Glutamatergic neuron (in vitro differentiated cells): ENCODE measurements at places on chromosomes 2 and 18. TPM values are rescaled to one million over a fixed set of nuclear protein-coding genes. Genes with fewer than 3 reads are reported as not detected.
A peak's percentile ranks its signal among the peaks of the same experiment; 100 is the strongest.

DNA sequence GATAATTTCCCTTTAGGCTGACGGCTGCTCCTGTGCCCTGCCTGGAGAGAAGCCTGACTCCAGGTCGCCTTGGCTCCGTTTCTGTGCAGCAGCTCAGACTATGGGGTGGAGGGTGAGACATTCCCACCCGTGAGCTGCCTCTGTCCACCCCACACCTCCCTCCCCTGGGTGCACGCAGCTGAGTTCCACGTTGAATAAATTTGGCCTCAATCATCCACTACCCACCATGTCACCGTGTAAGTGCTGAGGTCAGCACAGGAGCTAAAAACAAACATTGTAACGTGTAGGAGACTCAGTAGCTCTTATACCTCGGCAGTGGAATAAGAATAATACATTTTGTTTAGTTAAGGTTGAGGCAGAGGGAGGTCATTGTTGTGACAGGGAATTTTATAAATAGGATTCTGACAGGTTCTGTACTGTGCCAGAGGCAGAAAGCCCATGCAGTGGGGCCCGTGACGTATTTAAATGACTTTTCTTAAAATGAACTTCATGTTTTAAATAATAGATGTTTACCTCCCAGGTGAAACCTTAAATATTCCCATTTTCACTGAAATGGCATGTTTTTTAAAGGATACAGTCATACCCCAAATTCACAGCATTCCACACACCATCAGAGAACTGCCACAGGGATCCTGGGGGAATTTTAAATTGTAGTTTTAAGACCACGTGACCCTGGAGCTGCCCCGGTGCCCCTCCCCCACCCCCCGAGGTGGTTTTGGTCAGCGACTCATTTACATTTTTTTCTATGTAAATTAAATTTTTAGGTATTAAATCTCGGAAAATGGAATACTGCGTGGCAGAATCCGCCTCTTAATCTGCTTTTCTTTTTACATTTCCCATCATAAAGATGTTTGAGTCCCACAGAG, 50.2 kb downstream of the NFATC1 start:
- peak overlapping the region; percentile 55 for H3K4me3 ChIP-seq
- H3K4me1 ChIP-seq, result peaks cover 25% of the 10 kb centered on the region
- H3K27me3 ChIP-seq, result no peaks in the 10 kb centered on the region
- DNase-seq, result peak; percentile 53

The ACMSD gene
- total RNA-seq, result not detected

The DOK6 gene
- total RNA-seq, result 19.7 TPM

The ALK gene
- 9.6 TPM for total RNA-seq

The FOXD4L1 gene
- total RNA-seq, result 0.44 TPM

DNA sequence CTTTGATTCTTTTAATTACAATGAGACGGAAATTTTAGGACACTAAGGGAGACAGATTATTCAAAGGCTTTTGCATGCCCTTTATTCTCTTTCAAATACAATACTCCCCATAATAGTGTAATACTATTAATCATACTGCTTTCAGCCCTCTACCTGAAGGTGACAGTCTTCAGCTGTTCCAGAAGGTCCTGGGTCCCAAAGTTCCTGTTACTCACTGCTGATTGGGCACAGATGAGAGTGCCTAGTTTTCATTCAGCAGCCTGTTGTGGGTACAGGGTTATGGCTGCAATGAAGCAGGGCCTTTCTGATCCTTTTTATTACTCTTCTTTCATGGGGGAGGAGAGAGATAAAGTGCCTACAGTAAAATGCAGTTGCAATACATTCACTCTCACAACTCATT, 80.2 kb downstream of the NUP35 start:
- H3K4me3 ChIP-seq, result no peak overlapping the region
- no peak overlapping the region for H3K27ac ChIP-seq
- H3K4me1 ChIP-seq, result peaks cover 3% of the 10 kb centered on the region
- peaks cover 3% of the 10 kb centered on the region for H3K36me3 ChIP-seq
- no peak for DNase-seq

DNA sequence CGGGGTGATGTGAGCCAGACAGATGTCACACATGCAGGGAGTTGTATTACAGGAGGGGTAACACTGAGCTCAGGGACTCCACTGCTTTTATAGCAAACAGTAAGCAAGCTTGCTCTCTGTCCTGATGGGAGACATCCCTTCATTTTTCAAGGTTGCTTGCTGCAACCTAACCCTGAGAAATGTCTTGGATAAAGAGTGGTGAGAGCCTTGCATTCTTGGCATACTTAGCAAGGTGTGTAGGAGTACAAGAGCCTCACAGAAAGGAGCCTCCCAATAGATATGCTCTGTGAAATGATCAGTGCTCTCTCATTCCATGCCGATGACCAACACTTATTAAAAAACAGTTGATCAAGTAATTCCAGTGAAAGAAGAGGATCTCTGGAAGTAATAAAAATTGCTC, 8.1 kb downstream of the PFN4 start:
- no peaks in the 10 kb centered on the region for H3K36me3 ChIP-seq
- H3K27ac ChIP-seq, result no peak overlapping the region
- H3K27me3 ChIP-seq, result no peaks in the 10 kb centered on the region
- peaks cover 3% of the 10 kb centered on the region for H3K4me1 ChIP-seq

DNA sequence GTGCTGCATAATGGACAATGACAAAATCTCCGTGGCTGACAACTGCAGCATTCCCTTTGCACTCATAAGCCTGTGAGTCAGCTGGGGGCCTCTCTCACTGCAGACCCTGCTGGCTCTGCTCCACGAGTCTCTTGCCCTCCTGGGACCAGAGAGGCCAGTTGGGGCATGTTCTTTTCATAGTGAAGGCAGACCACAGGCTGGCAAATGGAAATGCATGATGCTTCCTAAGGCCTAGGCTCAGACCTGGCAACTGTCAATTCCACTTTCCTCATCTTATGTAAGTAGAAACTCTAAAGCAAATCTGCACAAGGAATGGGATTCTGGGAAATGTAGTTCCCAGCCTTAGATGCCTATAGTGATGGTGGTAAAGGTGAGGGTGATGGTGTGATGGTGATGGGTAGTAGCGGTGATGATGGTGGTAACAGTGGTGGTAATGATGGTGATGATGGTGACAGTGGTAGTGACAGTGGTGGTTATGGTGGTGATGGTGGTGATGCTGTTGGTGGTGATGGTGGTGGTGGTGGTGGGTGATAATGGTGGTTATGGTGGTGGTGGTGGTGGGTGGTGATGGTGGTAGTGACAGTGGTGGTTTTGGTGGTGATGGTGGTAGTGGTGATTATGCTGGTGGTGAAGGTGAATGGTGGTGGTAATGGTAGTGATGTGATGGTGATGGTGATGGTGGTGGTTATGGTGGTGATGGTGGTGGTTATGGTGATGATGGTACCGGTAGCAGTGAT, 185.8 kb upstream of the ARL4C start:
- no peaks in the 10 kb centered on the region for H3K36me3 ChIP-seq
- H3K4me3 ChIP-seq, result peak overlapping the region; percentile 21
- peak overlapping the region; percentile 16 for H3K27ac ChIP-seq
- H3K27me3 ChIP-seq, result peaks cover 4% of the 10 kb centered on the region
- H3K4me1 ChIP-seq, result peaks cover 27% of the 10 kb centered on the region
- peak; percentile 58 for DNase-seq

The ABCB11 gene
- total RNA-seq, result not detected

The RNF152 gene
- 16.9 TPM for total RNA-seq

GRCh38 chr2:53173091-53173490, 594.5 kb upstream of the CHAC2 start:
- DNase-seq, result no peak
- no peak overlapping the region for H3K4me3 ChIP-seq
- no peaks in the 10 kb centered on the region for H3K36me3 ChIP-seq

DNA sequence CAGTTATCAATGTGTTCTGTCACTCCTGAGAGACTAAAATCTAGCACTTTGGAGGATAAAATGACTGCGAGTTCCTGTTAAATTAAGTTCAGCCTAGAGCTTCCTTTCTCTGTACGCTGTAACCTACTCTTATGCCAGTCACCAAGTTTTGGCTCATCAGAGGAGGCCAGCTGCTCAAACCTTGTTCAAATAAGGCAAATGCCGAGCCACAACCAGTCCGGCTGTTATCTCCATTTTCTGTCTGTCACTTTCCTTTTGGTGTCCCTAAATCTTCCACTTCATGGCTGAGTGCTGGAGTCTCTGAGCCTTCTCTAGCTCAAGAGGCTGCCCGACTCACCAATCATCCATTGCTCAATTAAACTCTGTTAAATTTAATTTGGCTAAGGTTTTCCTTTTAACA, 33.5 kb upstream of the PXDN start:
- no peak overlapping the region for H3K27ac ChIP-seq
- no peaks in the 10 kb centered on the region for H3K36me3 ChIP-seq
- no peak overlapping the region for H3K4me3 ChIP-seq

GRCh38 chr2:133286326-133286922, 281.8 kb downstream of the NCKAP5 start:
- H3K27me3 ChIP-seq, result peaks cover 2% of the 10 kb centered on the region
- no peak overlapping the region for H3K27ac ChIP-seq
- H3K36me3 ChIP-seq, result no peaks in the 10 kb centered on the region
- no peak overlapping the region for H3K4me3 ChIP-seq
- DNase-seq, result no peak

DNA sequence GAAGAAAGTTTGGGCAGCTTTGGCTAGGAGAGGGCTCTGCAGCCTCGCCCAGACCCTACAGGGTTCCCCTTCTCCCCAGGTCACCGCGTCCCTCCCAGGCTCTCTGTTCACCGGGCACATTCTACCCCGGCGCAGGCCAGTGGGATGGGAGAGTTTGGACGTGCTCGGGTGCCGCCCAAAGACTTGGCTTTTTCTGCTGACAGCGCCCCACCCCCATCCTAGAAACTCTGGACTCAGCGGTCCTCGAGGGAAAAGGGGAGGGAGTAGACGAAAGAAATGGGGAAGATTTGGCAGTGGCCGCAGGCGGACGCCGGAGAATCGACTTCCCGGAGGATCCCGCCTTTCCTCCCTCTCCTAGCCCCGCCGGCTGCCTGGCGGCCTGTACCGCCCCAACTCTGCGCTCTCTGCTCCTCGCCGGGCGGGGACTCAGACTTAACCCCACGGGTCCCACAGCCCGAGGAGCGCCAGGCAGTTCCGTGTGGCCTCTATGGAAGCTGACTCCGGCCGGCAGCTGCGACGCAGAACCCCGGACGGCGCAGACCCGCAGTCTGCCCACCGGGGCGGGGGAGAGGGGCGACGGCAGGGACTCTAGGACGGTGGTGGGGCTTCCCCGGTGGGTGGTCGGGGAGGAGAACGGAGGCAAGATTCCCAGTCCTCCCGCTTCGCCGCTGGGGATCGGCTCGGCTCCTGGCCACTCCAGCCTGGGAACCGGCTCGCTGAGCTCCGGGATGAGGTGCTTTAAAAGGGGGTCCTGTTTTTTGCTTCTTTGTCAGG, 863 bp upstream of the SIX2 start:
- DNase-seq, result peak; percentile 52
- no peak overlapping the region for H3K27ac ChIP-seq
- H3K4me1 ChIP-seq, result peaks cover 6% of the 10 kb centered on the region
- H3K36me3 ChIP-seq, result peaks cover 8% of the 10 kb centered on the region
- H3K27me3 ChIP-seq, result peaks cover 47% of the 10 kb centered on the region

GRCh38 chr18:60196836-60197606, 175.6 kb downstream of the MC4R start:
- H3K4me3 ChIP-seq, result no peak overlapping the region
- no peaks in the 10 kb centered on the region for H3K27me3 ChIP-seq
- DNase-seq, result no peak
- H3K4me1 ChIP-seq, result peaks cover 17% of the 10 kb centered on the region
- no peak overlapping the region for H3K27ac ChIP-seq

DNA sequence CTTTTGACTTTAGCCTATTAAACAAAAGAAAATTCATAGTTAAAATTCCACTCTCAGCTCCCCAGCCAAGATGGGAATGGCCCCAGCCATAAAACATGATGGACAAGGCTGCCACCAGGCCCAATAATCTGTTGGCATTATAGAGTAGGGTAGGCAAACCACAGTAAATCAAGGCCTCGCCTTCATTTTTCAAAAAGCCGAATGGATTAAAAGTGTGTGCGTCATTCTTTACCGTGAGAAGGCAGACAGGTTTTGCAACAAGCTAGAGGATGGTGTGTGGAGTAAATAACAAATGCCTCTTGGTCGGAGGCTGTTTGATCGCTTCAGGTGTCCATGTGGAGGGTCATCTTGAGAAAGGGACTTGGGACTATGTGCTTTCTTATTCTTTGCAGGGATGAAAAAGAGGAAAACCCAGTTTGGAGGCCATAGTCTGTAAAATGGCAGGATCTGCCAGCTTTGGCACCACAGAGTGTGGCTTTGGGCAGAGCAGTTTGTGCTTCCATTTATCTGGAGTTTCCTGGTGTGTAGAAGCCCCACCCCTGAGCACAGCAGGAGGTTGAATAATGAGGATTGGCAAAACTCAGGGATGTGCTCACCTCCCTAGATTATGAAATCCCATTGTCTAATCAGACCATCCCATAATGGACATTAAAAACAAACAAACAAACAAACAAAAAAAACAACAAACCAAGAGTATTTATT, 57.1 kb upstream of the ITGB6 start:
- no peaks in the 10 kb centered on the region for H3K36me3 ChIP-seq
- peaks cover 2% of the 10 kb centered on the region for H3K27me3 ChIP-seq
- peaks cover 11% of the 10 kb centered on the region for H3K4me1 ChIP-seq
- no peak for DNase-seq
- no peak overlapping the region for H3K27ac ChIP-seq

GRCh38 chr18:36451454-36452251, 154.1 kb downstream of the FHOD3 start:
- no peak for DNase-seq
- no peak overlapping the region for H3K4me3 ChIP-seq
- H3K27me3 ChIP-seq, result no peaks in the 10 kb centered on the region
- H3K27ac ChIP-seq, result no peak overlapping the region
- peaks cover 19% of the 10 kb centered on the region for H3K4me1 ChIP-seq

DNA sequence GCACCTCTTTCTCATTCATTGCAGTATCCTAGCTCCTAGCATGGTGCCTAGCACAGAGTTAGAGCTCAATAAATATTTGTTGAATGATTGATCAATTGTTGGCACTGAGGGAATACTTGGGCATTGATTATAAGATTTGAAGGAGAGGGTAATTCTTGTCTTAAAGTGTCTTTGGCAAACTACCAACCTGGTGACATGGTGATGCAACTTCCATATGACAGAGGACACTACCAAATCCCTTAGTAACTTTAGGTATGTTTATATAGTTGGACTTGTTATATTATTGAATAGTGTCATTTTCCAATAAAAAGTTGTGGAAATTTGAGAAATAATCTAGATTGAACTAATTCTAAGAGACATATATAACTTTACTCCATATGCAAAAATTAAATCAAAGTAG, 58.6 kb upstream of the CHMP1B start:
- H3K4me3 ChIP-seq, result no peak overlapping the region
- no peak for DNase-seq
- no peaks in the 10 kb centered on the region for H3K36me3 ChIP-seq
- H3K27ac ChIP-seq, result no peak overlapping the region

The RBKS gene
- 1.2 TPM for total RNA-seq

- H3K4me3 ChIP-seq, result no peak overlapping the region
- H3K4me1 ChIP-seq, result peaks cover 11% of the 10 kb centered on the region
- no peak for DNase-seq
Observed at GRCh38 chr2:3487432-3487831, 31.9 kb downstream of the ADI1 start.

- H3K4me3 ChIP-seq, result no peak overlapping the region
- DNase-seq, result no peak
- H3K27ac ChIP-seq, result no peak overlapping the region
- H3K27me3 ChIP-seq, result peaks cover 29% of the 10 kb centered on the region
Observed at GRCh38 chr2:89833780-89834117, 1142.3 kb downstream of the RPIA start.
